ENCODE measurements at places on chromosomes 2 and 18. TPM values are rescaled to one million over a fixed set of nuclear protein-coding genes. Genes with fewer than 3 reads are reported as not detected.

Gene DNAJC27
- total RNA-seq, result 3.3 TPM

Gene RAB27B
- 0.32 TPM for total RNA-seq

Gene PLEK
- under 0.01 TPM for total RNA-seq

Gene MEIS1
- 42.6 TPM for total RNA-seq

Gene SOX11
- total RNA-seq, result under 0.01 TPM

Gene CD226
- not detected for total RNA-seq

Gene MAP3K19
- total RNA-seq, result not detected

Gene SERPINE2
- 12.7 TPM for total RNA-seq

Gene OXER1
- not detected for total RNA-seq

Gene APCDD1
- total RNA-seq, result not detected

Gene ATP8B1
- 58.8 TPM for total RNA-seq

Gene UGT1A3
- total RNA-seq, result not detected

Gene XIRP2
- 0.32 TPM for total RNA-seq

Gene TCF23
- total RNA-seq, result not detected

Gene MCM6
- total RNA-seq, result 27.9 TPM

Gene IL36A
- not detected for total RNA-seq

Gene CRACDL
- total RNA-seq, result 7.3 TPM

Gene PAIP2B
- total RNA-seq, result 0.32 TPM

Gene POTEC
- total RNA-seq, result not detected

Gene ANKRD30B
- total RNA-seq, result not detected

Gene UGT1A7
- total RNA-seq, result not detected

Gene HOXD3
- 4.2 TPM for total RNA-seq

Gene COBLL1
- total RNA-seq, result 26.0 TPM
